ENCODE measurements at places on chromosomes 3 and 15.

GRCh38 chr15:74742422-74742821, 6.2 kb upstream of the CYP1A2 start:
- DNase-seq = no peak

- no peak for DNase-seq
Measured at GRCh38 chr3:123766193-123767008, 117.7 kb downstream of the MYLK start.

- DNase-seq = no peak
Measured at GRCh38 chr3:15498431-15499214, 22.9 kb downstream of the COLQ start.

- no peak for DNase-seq
Measured at GRCh38 chr3:17749281-17749680, 6.8 kb upstream of the TBC1D5 start.

GRCh38 chr15:92326236-92326635, 67.4 kb upstream of the ST8SIA2 start:
- no peak for DNase-seq

DNA sequence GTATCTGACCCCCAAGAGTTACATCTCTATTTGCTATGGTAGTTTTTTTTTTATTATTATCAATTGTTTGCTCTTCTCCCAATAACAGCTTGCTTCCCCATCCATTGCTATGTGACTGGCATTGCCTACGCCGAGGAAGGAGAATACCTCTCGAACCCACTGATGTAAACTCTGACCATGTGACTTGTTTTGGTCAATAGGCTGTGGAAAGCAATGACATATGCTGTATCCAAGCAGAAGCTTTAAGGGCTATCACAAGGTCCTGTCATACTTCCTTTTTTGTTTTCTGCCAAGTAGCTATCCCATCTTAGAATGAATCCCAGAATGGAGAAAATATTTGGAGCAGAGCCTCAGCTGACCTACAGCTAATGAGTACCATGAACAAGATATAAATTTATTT, 111.0 kb upstream of the FRMD4B start:
- DNase-seq = no peak

GRCh38 chr3:3495611-3496010, 303.6 kb upstream of the LRRN1 start:
- no peak for DNase-seq

- DNase-seq = no peak
Measured at GRCh38 chr15:41819455-41820050, 8.3 kb upstream of the JMJD7 start.

DNA sequence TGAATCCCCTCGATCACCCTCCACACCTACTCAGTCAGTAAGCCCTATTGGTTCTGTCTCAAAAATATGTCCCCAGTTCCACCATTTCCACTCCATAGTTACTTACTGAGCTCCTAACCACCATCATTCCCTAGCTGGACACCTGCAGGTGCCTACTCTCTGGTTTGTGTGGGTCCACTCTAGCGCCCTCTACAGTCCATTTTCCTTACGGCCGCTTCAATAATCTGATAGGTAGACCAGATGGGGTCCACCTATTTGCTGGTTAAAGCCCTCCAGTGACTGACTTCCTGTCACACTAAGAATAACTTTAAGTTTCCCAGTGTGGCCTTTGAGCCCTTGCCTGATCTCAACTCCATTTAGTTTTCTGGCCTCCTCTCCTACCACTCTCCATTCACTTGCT, 5.0 kb downstream of the GXYLT2 start:
- DNase-seq = no peak

DNA sequence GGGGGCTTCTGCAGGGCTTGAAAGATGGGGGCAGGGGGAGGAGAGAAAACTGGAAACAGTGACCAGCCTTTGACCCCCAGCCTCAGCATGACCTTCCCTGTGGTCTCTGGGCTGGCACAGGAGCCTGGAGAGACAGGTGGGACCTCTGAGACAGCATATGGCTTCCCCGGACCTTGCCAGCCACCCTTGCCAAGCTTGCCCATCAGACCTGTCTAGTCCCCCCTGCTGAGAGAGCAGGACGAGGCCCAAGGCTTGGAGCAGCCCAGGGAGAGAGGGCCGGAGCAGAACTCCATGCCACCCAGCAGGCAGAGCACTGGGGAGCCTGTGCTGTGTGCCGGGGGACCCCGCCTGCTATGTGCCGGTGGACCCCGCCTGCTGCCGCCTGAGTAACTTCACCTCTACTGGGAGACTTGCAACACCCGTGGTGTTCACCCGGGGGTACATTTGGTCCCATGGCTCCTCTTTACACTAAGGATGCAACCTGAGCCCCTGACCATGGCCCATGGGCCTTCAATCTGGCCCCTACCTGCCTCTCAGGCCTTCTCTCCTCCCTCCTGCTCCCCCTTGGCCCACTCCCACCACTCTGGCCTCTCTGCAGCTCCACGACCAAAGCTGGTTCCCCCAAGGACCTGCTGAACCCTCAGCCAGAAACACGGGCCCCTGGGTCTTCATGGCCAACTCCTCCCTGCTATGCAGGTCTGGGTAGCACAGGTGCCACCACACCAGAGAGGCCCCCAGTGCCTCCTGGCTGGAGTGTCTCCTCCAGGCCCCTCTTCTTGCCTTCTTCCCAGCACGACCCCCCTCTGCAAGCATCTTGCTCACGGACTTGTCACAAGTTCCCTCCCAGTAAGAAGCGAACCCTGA, 21.1 kb upstream of the SLC41A3 start:
- no peak for DNase-seq

- DNase-seq = no peak
Measured at GRCh38 chr3:17752876-17753631, 10.6 kb upstream of the TBC1D5 start.

DNA sequence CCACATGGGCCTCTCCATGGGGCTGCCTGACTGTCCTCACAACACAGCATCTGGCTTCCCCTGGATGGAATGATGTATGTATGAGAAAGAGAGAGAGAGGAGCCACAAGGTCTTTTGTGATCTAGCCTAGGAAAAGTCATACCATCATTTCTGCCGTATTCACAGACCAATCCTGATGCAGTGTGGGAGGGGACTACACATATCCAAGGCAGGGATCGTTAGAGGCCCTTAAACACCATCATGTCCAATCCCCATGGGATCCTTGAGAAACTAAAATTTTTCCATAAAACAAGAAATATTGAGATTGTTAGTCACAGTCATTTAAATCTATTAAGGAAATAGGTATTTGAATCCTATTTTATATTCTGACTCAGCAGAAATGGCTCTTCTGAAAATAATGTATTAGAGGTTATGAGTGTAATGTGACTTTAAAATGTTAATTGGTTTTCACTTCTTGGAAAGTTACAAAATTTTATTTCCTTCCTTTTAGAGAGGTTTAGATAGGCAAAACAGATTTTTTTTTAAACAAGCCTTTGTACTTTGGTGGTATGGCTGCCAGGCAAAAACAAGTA, 65.1 kb upstream of the TSC22D2 start:
- DNase-seq = no peak

GRCh38 chr3:105157067-105157765, 209.5 kb upstream of the ALCAM start:
- no peak for DNase-seq

DNA sequence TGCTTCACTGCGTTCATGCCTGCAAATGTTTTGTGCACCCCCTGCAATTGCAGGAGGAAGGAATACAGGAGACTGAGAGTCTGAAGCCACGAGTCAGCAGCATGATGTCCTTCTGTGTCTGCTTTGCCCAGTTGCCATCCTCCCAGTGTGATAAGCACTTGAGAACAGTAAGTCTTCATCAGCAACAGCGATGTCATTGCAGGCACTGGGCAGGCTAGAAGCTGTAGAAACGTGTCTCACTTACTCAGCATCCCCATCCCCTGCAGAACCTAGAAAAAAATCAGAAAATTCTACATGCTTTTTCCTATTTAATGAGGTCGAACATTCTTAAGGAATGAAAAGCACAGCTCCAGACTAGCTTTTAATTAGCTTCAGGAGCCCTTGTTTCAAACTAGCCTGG, 156.5 kb upstream of the LPP start:
- DNase-seq = no peak

DNA sequence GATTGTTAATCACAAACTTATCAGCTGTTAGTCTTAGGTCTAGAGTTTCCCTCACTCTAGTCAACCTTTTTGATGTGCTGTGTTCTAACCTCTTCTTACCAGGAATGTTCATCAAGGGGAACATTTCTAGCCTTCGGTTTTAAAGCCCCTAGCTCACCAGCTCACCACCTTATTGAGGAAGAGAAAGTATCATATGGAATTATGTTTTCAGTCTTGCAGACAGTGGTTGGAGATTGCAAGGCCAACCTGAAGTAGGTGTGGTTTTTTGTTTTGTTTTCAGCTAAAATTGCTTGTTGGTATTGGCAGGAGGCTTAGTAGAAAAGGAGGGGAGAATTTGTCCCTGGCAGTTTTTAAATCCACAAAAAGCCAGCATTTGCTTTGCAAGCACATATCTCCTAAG, 48.4 kb upstream of the CCDC80 start:
- DNase-seq = no peak

DNA sequence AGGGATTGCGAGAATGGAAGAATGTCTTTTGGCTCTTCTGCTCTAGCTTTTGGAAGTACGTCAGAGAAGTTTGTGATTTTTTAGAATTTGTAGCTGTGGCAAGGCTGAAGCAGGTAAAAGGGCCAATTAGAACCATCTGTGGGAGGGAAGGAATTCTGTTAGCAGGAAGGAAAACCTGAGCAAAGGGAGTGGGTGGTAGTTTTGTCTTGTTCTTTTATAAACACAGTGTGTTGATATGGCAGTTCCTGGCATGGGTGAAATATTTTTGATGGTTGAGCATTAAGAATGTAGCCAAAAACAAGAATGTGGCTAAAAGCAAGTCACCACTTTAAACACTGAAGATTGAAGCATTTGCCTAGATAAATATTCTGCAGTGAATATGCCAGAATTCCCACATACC, 23.8 kb downstream of the DAG1 start:
- no peak for DNase-seq

DNA sequence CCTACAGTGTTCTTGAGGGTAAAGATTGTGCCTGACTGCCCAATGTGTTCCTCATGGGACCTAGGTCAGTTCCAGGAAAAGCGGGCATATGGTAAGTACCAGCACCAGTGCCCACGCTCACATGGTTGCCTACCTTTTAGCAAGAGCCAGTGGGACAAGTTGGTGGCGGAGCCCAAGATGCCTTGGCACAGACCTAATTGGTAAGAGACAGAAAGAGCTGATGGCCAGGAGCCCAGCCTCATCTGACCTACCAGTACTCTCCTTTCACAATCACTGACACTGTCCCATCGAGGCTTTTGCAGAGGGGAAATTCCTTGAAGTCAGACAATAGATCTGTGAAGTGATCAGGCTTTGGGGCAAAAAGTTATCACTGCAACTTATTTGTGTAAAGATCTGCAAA, 98.4 kb upstream of the BCL6 start:
- no peak for DNase-seq

DNA sequence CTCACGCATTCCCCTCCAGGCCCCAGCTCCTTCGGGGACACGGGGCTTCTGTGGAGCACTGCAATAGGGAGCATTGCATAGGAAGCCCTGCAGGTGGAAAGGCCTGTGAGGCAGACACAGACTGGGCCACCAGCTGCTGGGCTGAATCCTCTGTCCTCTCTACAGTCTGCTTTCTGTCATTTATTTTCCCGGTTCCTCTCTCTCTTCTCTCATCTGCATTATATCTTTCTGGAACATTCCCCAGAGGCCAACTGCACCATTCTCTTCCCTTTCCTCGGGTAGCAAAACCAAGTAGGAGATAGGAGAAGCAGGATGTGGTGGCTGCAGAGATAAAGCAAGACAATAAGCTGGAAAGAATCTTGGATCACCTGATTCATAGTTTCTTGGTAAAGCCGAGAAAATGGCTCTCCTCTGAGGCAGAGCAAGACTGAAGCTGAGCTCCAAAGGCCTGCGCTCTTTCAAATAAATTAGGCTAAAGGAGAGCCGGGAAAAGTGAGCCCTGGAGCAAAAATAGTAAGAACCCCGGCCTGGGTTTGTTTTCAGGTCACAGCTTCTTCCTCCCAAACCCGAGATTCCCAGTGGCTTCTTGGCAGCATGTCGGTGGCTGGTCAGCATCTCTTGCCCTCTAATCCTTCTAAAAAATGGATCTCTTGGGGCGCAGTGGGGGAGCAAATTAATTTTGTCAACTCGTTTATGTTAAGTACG, 5.3 kb downstream of the TM4SF4 start:
- no peak for DNase-seq

GRCh38 chr3:153901152-153901551, 220.0 kb upstream of the ARHGEF26 start:
- DNase-seq = no peak

GRCh38 chr15:52163321-52164190, 27.6 kb downstream of the GNB5 start:
- DNase-seq = no peak

GRCh38 chr15:48748535-48748934, 62.3 kb downstream of the CEP152 start:
- no peak for DNase-seq

GRCh38 chr3:99175276-99175812, 273.8 kb upstream of the DCBLD2 start:
- no peak for DNase-seq

DNA sequence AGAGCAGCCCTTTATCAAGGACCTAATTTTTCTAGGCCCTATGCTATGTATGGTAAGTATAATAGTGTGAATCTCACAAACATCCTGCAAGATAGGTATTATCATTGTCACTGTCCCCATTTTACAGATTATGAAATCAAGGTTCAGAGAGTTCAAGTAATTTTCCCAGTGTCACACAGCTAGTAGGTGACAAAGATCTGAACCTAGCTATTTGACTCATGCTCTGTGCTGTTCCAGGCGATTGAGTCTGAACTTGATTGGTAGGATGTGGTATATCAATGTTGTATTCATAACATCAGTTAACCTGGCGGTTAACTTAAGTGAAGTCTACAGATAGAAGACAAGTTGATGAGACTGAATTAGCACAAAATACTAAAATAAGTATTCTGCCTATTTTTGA, 229.9 kb downstream of the CHST2 start:
- DNase-seq = no peak

DNA sequence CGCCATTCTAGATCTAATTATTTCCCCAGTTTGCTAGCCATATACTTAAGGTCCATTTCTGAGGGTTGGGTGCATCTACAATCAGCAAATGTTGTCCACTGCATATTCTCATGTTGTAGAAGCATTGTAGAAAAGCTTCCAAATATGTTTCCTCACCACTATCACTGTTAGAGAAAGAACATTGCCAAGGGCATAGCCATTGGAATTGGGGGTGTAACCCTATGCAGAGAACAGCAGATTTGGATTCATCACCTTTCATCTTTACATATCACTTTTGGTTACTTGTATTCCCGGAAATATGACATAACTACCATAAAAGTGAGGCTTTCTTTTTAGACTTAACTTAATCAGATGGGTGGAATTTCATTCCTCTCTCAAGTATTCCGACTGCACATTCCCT, 203.6 kb downstream of the LSAMP start:
- DNase-seq = no peak
